ENCODE measurements at places on chromosomes 13 and 19. TPM values are rescaled to one million over a fixed set of nuclear protein-coding genes. Genes with fewer than 3 reads are reported as not detected.
A peak's percentile ranks its signal among the peaks of the same experiment; 100 is the strongest.

DNA sequence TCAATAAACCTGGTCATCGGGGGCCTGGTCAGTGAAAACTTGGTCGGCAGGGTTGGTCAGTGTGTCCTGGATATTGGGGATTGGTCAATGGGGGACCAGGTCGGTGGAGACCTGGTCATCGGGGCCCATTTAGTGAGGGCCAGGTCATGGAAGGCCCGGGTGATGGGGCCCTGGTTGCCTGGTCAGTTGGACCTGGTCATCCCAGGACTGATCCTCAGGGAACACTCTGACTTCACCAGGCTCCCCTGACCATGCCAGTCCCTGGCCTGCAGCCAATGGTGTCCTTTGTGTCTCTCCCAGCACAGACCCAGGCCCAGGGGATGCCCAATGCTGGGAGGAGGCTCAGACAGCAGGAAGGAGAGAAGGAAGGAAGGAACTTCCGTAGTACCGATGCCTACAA is 42.1 kb upstream of the TPM4 start:
- DNase-seq = no peak

- no peak for DNase-seq
Observed at GRCh38 chr13:36454987-36455386, 22.7 kb downstream of the CCNA1 start.

DNA sequence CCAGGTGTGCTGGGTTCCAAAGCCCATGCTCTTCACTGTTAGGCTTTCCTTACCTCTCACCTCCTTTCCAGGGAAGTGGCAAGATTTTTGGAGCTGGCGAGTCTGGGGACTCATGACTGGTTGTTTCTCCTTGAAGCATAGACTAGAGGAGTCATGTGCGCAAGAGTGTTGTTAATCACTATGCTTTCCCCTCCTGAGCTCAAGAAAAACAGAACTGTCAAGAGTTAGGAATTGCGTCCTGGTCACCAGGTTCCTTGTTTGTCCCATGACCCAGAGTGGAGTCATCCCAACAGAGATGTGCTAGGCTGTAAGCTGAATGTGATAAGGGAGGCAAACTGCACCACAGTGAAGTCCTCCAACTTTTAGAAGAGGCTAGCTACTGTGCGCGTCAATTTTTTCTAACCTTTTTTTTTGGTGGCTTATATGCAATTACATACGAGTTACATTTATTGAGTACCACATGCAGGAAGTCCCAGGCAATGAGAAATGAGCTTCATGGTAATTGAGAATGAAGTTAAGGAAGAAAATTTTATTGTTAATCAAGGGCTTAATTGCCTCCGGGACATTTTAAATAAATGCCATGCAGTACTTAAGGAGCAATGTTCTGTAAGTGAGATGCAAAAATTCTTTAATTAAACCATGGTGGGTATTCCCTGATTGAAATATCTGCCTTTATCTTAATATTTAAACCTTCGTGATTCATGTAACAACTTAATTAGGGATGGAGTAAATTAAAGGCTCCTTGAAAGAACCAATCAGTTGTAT is 233.9 kb downstream of the ZIC5 start:
- no peak for DNase-seq

- DNase-seq = peak; percentile 67
Observed at GRCh38 chr19:798415-799075, 1.3 kb downstream of the PTBP1 start.

DNA sequence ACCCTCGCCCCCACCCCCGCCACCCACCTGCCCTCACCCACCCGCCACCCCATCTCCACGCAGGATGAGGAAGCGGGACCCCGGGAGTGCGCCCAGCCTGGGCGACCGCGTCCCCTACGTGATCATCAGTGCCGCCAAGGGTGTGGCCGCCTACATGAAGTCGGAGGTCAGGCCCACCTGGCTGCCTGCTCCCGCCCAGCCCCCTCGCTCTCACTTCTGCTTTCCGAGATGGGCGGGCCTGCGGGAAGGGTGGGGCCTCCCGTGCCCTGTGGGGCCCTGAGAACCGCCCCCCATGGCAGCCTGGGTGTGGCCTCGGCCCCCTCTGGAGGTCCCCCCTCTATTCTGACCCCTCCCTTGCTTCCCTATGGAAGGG is 3.1 kb upstream of the SPIB start:
- DNase-seq = peak; percentile 80

ZNF813 gene
- total RNA-seq = 1.1 TPM

LGALS7B gene
- not detected for total RNA-seq
